ENCODE measurements at places on chromosomes 7 and 10.
A peak's percentile ranks its signal among the peaks of the same experiment; 100 is the strongest.

DNA sequence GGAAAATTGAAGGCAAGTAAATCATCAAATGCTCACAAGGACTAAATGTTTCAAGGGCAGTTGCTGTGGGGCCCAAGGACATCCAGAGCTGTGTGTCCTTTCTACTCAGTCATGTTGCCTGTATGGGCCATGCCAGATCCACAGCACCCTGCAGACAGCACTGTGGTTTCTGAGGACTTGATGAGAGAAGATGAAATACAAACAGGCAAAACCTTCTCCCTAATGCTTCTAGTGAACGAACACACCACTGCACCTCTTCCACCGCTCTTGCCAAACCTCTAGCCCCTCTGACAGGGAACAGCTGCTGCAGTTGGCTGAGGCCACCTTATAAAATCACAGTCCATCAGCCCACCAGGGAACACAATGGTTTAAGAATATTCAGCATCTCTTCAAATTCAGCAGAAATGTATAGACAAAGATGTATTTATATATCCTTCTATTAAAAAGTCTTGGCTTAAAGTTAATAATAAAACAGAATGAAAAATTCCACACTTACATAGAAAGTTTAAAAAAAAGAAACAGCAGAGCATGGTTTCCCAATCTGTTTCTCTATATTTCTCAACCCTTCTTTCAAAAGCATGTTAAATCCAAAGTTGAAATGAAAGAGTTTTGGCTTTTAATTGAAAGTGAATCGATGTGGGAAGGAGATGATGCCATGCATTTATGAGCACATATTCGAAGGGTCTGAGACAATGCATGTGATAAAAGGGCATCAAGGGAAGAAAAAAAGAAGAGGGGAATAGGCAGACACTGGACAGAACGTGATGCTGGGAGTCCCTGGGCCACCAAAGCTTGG, 14.0 kb downstream of the CYP3A7 start:
- no peak for DNase-seq

DNA sequence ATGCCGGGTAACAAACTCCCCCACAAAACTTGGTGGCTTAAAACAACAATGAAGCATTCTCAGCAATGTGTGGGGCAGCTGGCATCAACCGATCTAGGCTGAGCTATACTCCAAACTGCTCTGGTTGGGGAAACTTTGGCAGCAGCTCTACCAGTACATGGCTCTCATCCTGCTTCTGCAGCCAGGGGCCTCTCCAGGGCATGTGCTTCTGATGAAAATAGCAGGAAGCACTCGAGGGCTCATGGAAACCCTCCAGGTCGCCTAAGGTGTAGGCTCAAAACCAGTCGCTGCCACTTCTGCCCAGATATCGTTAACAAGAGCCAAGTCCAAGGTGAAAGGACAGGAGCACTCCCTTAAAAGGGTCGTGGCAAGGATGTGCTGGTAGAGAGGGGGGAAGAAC, 134.1 kb downstream of the TEX36 start:
- no peak for DNase-seq

DNA sequence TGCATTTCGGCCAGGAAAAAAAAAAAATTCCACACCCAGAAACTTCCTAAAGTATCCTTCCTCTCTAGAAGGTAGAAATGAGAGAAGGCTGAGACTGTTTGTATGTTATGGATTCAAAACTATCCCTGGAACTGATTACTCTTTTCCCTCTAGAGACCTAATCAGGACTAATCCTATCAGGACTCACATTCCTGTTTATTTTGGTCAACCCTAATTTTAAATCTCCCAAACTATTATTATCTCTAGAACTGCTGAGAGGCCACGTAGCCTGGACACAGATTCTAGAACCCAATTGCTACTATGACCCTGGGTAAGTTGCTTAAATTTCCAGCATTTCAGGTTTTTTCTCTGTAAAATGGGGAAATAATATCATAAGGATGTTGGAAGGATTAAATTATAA, 346.8 kb upstream of the MEOX2 start:
- DNase-seq: no peak

- no peak for DNase-seq
These were observed 32.7 kb upstream of the ZPBP start for GRCh38 chr7:50125766-50126165.

DNA sequence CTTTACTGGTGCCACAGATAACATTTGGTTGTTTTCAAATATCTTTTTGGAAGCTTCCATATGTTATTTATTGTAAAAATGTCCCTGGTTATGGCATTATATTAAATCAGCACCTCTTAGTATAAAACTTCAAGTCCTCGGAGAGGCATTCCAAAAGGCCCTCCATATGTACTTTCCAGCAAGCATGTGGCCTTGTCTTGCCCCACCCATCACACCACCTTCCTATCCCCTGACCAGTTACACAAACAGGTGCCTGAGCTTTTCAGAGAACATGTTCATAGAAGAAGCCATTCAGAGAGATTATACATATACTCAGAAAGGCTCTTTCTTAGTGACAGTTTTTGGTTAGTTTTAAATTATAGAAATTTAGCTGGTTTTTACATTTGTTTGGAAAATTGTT, 92.4 kb upstream of the PRKG1 start:
- DNase-seq: no peak

DNA sequence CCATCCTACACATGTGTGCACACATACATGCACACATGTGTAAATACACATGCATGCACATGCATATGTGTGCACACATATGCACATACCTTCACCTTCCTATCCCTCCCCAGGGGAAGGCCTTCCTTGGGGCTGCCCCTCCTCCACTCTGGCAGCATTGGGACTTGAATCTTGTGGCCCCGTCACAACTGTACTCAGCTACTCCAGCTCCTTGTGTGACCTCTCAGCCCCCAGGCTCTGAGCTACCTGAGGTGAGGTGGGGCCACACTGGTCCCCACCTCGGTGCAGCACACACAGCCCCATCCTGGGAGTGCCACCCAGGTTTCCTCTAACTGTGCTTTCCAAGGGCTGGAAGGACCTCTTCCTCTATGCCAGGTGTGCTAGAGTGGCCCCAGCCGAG, 116.0 kb downstream of the LHPP start:
- DNase-seq: no peak

- no peak for DNase-seq
These were observed 7.1 kb upstream of the TAS2R39 start for GRCh38 chr7:143176128-143176527.

- DNase-seq: no peak
These were observed 29.5 kb downstream of the CTNNA3 start for GRCh38 chr10:67666416-67667034.

DNA sequence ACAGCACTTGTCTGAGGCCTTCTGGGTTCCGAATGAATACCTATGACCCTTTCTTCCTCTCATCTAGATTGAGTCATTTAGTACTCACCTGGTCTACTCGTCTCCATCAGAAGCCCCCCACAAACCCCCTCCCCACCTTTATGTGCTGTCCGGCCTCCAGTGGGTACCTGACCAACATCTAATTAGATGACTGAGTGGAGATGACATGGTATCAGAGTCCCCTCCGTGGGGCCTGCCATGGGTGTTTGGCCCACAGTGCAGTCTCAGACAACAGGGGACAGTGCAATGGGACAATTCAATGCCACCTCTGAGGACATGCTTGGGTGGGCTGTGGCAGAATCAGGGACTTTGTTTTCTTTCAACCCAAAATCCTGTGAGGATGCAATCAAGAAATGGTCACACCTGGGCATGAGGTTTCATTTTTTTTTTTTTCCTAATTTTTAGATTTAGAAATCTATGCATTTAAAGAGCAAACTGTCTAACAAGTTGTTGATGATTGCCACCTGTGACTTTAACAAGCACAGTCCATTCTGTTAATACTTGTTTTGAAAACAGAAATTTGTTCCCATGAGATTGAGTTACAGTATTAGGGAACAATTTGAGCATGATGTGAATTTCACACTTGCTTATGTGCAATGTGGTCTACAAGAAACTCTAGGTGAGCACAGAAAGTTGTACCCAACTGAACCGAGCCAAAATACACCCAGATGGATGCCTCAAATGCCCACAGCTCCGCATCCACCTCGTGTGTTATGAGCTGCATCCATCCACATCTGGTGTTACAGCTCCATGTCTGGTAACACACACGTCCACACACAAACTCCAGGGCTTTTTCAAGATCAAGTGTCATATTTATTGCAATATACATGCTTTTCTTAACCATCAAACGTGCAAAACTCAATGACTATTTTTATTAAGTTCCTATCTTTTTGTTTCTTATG, 27.5 kb downstream of the GPRIN2 start:
- DNase-seq: no peak

GRCh38 chr10:60350400-60350799, 39.3 kb downstream of the ANK3 start:
- no peak for DNase-seq

GRCh38 chr10:32197423-32197822, 141.2 kb upstream of the KIF5B start:
- DNase-seq: no peak

DNA sequence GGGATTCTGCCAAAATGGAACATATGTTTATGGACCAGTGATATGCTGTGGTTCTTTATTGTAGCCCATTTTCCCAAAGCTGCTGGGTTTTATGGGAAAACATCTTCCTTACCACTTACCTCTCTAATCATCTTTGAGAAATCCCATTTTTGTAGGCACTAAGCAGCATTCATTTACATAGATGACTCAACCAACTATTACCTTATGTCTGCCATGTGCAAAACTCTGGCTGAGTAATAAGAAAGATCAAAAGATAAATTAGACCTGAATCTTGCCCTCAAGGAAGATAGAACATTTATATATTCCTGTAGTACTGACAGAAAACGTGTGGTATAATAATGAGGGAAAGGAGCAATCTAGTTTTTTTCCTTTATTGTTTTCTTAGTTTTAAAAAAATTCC, 24.3 kb downstream of the CBLL1 start:
- no peak for DNase-seq

DNA sequence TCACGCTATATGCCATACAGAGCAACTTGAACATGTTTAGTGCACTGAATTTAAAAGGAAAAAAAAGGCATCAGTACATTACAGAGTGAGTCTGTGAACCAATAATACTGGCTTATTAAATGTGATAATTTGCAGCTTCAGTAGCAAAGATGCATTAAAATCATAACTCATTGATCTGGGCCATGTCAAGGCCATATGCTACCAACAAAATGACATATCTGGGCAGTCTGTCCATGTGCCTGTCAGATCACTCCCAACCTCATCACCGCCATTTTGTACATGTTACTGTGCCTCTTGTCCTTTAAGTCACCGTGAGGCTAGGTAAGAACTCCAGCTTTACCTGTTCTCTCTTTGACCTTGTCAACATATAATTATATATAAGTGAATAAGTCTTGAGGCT, 307.4 kb upstream of the LRGUK start:
- no peak for DNase-seq

GRCh38 chr10:28744069-28744768, 66.9 kb downstream of the BAMBI start:
- no peak for DNase-seq

DNA sequence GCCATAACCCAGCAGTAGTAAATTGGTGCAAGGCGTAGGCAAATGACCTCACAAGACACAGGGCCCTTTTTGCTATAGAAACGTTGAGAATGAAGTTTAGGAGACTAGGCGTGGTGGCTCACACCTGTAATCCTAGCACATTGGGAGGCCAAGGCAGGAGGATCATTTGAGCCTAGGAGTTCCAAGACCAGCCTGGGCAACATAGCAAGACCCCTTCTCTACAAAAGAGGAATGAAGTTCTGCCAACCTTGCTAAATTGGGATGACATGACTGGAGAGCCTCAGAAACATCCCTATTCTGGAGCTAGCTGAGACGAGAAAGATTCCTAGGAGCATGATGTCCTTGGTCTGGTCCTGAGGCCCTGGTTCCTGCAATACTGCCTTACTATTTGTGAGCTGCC, 20.6 kb downstream of the CDK1 start:
- DNase-seq: no peak

- peak; percentile 21 for DNase-seq
These were observed 22.1 kb upstream of the CARD11 start for GRCh38 chr7:3065724-3066143.

GRCh38 chr7:145909991-145910513, 206.5 kb upstream of the CNTNAP2 start:
- no peak for DNase-seq

GRCh38 chr7:105666324-105666723, 85.0 kb upstream of the EFCAB10 start:
- DNase-seq: no peak

DNA sequence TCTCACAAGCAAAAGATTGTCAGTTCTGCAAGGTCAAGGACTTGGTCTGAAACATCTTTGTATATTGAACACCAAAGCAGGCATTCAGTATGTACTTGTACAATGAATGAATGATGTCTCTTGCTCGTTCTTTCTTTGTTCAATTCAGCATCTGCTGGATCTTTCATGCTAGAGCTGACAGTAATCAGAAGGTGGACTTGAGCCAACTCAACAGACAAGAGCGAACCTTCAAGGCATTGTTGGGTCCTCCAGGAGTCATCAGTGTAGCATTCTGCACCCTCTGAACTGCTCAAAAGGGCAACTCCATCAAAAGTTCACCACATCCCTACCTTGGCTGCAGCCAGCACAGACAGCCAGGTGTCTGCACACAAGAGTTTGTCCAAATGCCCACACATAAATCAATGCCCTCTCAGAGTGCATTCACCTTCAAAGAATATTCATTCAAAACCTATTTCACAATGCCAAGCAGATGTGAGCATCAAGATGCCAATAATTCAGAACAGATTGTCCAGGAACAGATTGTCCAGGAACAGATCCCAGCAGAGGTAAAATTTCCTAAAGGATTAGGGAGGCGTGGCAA, 386.7 kb downstream of the CALN1 start:
- no peak for DNase-seq

GRCh38 chr7:1045069-1046063, 1.0 kb downstream of the GPR146 start:
- no peak for DNase-seq

- no peak for DNase-seq
These were observed 57.3 kb downstream of the SLC39A12 start for GRCh38 chr10:18008986-18009385.

GRCh38 chr10:112687647-112688046, 240.6 kb downstream of the VTI1A start:
- DNase-seq: no peak

Data from stimulated activated CD8-positive, alpha-beta memory T cell treated with anti-CD3 and anti-CD28 coated beads, Interleukin-2, amount 100 ng/mL, for 1 hour (primary cell).